ENCODE measurements at places on chromosomes 16 and 17.

DNA sequence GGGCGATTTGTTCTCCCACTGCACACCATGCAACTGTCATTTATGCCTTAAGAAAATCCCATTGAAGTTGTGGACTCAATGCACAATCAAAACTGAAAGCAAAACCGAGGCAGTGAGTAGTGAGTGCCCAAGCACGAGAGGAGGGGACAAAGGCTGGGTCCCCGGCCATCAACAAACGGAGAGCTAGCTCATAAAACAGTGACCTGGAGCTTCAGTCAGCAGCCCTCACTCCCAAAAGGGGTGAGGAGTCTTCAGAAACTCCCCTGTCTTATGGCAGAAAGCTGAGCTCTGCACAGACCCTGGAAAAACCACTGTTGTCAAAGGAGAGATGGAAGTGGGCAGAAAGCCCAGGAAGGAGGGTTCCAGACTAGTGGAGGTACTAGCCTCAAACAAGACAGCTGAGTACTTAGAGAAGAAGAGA is 96.9 kb downstream of the ADCY9 start:
- DNase-seq = no peak

GRCh38 chr16:48632137-48632774 is 22.3 kb upstream of the N4BP1 start:
- no peak for DNase-seq

DNA sequence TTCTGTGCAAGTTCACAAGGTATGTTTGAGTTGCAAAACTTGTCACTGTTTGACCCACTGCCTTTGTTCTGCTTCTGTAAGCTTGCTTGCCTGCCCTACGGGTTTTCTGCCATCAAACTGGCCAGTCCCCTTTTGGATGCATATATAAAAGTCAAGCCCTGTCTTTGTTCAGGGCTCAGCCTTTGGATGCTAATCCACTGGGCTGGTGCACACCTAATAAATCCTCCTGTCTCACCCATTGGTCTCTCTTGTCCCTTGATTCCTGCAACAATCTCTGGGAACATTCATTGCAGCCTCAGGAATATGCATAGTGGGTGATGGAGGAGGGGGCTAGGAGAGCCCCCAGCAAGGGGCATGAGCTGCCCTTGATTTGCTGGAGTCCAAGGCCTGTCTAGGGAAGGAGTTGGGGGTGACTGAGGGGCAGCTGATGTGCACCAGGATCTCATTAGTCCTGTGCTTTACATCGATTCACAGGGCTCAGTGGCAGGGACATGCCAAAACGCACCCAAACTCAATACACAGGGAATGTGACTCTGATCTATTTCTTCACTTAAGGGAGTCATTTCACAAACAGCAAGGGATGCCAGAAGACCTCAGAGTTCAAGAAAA is 225.4 kb upstream of the NLRP1 start:
- DNase-seq = no peak

GRCh38 chr16:8589900-8590688 is at the start of gene TMEM114:
TSS of gene TMEM114 (minus strand) at chr16:8590511. CDS start at chr16:8589838, 673 bp downstream.
- DNase-seq = no peak

GRCh38 chr17:60730273-60730672 is 52.6 kb downstream of the BCAS3 start:
- no peak for DNase-seq

GRCh38 chr17:37826497-37827430 is 81.9 kb upstream of the HNF1B start:
- DNase-seq = no peak

- no peak for DNase-seq
Measured at GRCh38 chr16:49108611-49109010, 173.0 kb downstream of the CBLN1 start.

GRCh38 chr17:40615068-40615840 is 32.4 kb downstream of the SMARCE1 start:
- no peak for DNase-seq

- no peak for DNase-seq
Measured at GRCh38 chr17:31269036-31269577, 27.9 kb downstream of the OMG start.

DNA sequence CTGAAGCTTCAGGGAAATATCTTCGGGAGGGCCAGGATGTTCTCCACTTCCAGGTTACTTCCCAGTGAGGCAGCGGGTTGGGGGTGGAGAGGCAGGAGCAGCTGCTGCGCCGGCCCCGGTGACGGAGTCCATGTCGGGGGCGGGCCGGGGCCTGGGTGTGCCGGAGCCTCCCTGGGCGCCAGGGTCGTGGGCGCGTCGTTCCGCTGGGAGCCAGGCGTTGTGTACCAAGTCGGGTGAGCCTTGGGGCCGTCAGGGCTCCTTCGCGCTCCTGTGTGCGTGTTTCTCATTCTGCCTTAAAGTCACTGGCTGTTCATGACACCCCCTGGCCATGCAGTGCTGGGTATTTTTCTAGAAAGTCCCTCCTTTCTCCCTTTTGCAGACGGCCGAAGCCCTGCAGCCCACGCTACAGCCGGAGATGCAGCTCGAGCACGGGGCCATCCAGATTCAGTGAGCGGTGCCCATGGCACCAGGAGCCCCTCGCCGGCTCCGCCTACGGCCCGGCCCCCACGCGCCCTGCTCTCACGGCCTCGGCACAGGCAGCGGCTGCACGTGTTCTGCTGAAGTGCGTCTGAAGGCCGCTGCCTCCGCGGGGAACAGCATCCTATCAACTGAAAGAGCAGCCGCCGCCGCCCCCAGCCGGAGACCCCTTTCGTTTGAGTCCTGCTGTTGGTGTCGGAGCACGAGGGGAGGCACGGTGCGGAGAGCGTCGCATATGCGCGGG is 125.1 kb downstream of the BANP start:
- no peak for DNase-seq

GRCh38 chr16:64910356-64910755 is 211.5 kb downstream of the CDH11 start:
- no peak for DNase-seq

GRCh38 chr16:28326881-28327610 is 34.7 kb downstream of the SBK1 start:
- DNase-seq = no peak

DNA sequence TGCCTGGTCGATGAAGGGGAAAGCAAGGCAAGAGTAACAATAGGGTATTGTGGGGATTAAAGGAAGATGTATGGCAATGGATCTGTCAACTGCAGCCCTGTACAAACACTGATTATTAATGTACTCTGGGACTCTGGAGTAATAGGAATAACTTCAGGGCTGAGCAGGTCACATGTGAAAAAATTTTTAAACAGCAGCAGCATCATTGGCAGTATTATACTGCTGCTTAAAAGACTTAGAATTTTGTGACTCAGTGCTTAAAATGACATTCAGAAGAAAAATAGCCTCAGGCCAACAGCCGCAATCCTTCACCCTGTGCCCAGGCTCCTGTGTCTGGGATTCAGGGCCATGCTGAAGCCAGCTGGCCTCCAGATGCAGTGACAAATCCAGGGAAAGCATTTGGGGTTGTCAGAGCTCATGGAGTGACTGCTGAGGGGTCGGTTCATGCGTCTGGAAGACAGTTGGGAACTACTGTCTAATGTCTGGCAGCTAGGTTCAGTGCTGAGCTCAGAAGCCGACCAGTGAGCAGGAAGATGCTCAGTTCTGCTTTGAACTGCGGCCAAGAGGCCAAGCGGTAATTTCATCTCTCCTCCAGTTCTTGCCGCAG is 22.2 kb downstream of the TEX2 start:
- DNase-seq = peak; percentile 13

DNA sequence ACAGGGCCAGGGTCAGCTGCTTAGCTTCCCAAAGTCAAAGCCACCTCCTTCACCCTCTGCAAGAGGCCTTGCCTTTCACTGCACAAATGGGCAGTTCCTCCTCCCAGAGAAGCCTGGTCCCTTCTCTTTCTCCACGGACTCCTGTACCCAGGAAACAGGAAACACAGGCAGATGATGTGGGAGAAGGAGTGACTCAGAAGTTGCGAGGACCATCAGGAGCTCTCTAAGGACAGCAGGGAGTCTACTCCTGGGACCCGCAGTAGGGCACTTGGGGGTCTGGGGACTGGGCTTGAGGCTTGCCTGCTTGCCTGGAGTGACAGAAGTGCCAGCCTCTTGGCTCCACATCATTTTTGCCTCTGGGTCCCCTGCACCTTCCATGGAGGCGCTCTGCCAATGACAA is 47.4 kb upstream of the KSR1 start:
- DNase-seq = no peak

GRCh38 chr17:58228679-58229078 is 9.6 kb upstream of the MKS1 start:
- DNase-seq = no peak

DNA sequence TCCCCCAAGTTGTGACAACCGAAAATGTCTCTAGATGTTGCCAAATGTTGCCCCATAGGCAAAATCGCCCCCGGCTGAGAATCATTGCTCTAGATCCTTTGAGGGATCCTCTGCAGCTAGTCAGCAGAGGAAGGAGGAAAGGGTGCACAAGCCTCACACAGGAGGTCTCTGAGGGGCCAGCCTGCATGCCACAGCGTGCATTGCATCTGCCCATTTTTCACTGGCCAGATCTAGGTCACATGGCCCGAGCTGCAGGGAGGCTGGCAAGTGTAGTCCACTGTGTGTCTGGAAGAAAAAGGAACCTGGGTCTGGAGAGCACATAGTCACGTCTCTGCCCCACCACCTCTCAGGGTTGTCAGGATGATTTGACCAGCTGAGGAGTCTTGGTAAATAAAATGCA is 138.2 kb downstream of the CCT6B start:
- no peak for DNase-seq

DNA sequence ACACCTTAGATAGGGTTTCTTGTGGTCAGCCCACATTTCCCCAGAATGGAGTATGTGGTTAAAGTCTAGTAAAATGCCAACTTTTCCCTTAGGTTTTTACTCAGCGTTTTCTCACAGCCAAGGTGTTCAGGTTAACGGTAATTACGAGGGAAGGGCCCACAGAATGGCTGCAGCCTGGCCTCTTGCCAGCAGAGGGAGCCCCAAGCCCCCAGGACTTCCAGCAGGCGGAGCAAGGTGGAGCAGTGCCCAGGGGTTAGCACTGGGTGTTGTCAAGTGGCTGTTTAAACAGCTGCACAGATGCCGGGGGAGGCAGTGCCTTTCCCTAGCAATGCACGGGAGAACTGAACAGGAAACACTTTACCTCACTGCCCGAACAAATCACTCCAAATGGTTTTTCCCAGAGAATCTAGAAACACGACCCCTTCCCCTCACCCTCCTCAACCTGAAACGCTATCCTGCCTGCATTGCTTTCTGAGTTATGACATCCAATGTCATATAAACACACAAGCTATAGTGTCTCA is 6.6 kb downstream of the PHB1 start:
- DNase-seq = peak; percentile 34

- no peak for DNase-seq
Measured at GRCh38 chr17:58330997-58331814, 2.6 kb upstream of the TSPOAP1 start.

- no peak for DNase-seq
Measured at GRCh38 chr17:17805575-17805974, 31.2 kb downstream of the SREBF1 start.

DNA sequence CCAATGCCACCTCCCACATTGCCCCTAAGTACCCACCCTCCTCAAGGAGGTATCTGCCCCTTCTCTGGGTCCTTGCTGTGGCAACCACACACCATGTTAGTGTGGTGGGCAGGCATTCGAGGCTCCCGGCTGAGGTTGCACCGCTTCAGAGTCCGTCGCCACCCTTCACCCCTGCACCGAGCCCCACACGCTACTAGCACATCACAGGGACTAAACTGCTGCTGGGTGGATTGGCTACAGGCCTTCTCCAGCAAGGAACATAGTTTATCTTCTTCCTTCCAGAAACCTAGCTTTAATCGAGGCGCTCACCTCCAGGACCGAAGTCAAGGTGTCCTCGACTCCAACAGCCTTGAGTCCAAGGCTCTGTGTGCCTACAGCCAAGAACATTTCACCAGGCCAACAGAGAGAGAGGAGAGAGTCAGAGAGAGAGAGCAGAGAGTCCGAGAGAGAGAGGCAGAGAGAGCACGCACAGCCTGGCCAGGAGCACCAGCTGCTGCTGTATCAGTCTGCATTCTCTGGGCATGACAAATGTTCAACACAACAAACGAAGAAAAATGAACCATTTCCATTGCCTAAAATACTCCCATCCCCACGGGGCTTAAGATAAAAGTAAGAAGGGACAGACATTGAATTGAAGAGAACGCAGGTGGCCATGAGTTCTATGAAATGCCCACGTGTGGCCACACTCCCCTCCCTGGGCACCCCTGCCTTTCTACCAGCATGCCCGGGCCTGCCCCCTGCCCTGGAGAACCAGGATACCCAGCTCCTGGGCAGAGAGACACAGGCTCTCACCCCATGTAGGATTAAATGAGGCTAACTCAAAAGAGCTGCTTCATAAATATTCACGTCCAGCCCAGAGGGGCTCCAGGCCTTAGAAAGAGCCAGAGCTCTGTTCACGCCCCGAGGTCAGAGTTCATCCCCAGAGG is 94.9 kb downstream of the RBFOX3 start:
- DNase-seq = no peak

DNA sequence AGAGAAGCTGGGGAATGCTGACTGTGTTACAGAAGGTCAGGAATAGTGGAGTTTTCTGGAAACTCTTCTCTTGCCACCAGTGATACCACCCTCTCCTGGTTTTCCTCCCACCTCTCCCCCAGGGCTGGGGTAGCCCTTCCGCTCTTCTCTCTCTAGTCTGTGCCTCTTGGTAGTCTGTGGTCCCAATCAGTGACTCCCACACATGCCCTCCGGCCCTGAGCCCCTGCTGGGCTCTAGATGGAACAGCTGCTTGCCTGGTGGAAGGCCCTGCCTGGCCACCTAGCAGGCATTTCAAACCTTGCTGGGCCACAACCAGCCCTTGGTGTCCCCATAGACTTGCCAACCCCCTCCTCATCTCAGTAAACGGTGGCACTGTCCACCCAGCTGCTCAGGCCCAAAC is 15.2 kb upstream of the MTSS2 start:
- DNase-seq = no peak

DNA sequence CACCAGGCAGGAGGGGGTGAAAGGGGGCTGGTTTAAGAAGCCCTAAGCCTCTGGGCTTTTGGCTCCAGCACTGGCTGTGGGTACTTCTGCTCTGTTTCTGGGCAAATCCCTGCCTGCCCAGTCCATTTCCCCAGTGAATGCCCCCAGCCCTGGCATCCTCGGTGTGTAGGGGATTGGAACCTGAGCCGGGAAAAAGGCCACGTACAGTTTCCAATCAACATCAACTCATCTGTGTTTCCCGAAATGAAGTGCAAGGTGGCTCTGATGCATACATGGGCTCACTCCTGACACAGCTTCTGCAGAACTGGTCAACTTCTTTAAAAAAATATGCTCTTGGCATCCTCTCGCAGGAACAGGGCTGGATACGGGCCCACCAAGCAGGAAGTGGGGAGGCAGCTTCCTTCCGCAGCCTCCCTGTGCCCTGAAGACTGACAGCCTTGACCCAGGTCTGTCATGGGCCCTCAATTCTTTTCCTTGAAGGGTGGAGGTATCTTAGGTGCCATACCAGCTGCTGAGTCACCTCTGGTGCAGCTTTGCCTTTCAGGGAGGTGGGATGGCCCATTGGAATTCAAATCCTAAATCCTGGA is 73.3 kb downstream of the N4BP1 start:
- DNase-seq = no peak

- peak; percentile 21 for DNase-seq
Measured at GRCh38 chr16:66741169-66741900, 10.1 kb downstream of the DYNC1LI2 start.

DNA sequence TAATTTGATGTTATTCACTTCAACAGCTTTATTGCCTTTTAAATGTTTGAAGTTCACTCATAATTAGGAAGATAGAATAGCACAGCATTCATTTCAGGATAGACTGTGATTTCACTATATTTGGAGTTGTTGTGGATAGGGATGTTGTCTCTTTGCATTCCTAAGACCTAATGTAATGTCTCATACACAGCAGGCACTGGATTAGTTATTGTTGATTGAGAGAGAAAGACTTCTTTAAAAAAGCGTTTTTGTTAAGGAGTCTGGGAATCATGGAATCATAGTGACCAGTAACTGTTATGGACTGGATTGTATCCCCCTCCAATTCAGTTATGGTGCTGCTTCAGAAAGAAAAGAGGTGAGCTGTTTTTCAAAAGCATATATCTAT is 122.0 kb downstream of the USP22 start:
- no peak for DNase-seq
